ENCODE measurements at places on chromosomes 5 and 9.

- DNase-seq, result no peak
These were observed 80.0 kb upstream of the SAP30L start for GRCh38 chr5:154365823-154366222.

GRCh38 chr5:156402387-156402921 is 75.5 kb downstream of the SGCD start:
- no peak for DNase-seq

DNA sequence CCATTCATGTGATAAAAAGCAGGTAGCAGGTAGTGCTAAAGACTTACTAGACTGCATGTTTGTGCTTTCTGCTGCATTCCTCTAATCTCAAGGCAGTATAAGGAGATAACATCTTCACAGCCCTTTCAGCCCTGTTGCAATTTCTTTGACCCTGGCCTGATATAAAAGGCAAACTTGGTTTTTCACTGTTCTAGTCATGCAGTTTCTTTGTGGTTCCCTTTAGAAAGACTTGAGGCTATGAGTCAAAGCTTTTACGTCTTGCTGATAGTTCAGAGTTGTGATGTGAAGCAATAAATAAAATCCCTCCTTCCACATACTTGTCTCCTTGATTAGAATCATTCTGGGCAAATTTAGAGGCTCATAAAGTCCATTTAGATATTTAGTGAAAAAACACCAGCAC is 88.6 kb upstream of the CDKN2B start:
- DNase-seq, result no peak

DNA sequence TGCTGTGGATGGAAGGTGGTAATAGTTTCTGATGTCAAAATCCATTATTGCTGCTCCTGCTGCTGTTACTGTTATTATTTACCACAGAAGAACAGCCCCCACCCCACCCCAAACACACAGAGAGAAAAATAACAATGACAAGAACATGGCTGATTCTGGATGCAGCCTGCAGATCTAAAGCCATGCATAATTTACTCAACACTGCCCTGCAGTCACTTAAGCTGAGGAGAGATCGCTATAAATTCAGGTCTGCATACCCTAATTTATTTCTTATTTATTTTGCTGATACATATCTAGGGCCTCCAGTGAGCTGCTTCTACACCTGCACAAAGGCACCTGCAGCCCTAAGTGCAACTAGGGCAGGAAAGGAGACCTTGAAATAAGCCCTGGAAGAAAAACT is 132.0 kb downstream of the TRIM32 start:
- no peak for DNase-seq

DNA sequence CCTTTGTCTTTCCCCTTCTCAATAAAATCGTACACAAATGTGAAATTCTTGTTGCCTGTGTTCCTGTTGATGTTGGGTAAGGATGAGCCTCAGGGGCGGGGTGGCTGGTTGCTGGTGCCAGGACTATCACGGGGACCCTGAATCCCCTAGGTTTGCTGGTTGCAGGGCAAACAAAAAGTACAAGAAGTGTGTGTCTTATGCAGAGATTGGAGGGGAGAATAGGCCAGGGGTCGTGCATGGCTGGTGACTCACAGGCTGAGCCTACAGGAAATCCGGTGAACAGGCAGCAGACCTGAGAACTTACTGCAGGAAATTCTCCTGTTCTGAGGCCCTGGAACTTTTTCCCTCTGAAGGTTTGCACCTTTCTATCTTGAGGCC is 5.5 kb downstream of the ANXA2R start:
- DNase-seq, result peak; percentile 64

DNA sequence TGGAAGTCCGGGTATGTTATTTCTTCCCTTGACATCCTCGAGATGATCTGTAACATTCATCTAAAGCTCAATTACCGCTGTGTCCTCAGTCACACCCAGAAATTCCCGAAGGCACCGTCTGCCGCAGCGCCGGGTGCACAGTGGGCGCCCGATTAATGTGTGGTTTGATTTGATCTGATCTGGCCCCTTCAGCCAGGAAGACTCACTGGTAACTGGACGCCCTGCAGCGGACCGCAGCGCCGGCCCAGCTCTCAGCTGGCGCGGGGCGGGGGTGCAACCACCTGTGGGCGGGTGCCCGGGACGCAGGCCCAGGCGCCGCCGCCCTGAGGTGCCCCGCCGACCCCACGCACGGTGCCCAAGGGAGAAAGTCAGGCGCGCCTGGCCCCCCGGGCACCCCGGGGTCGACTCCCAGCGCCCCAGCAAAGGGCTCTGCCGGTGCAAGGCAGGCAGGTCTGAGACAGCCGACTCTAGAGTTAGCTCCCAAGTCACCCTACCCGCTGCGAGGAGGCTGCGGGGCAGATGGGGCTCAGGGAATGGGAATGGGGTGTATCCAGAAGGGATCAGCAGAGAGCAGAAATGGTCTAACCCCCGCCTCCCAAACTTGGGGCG is 1.7 kb downstream of the EPB41L4B start:
- no peak for DNase-seq

DNA sequence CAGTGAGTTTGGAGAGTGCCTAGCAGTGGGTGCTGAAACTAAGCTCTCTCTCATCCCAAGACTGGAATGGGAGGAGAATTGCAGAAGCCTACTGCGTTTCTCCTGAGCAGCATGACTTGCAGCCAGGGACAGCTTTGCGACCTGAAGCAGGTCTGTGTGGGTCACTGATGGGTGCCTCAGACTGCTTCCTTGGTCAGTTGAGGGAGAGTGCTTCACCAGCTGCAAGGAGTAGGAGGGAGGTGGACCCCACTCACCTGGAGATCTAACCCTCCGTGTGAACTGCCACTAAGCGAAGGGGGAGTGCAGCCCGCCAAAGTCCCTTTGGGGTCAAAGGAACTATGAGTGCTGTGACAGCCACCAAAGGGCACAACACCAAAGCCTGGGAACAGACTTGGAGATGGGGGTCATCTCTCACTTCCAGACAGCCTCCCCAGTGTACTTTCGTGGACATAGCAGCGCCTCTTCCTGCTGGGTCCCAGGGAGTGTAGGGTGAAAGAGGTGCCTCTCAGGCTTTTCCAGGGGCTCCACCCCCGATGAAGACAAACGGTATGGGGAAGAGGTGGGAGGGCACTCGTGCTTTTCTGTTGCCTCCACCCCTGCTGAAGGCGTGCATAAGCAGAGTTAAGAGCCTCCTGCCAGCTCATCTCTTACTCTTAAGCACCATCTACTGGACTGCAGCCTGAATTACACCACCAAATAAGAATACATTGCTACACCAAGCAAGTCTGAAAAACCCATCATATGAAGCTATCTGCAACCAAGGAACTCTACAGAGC is 34.3 kb upstream of the MACIR start:
- DNase-seq, result peak; percentile 81

- no peak for DNase-seq
These were observed 260.5 kb downstream of the COX7C start for GRCh38 chr5:86878250-86878649.

- DNase-seq, result no peak
These were observed 88.3 kb upstream of the CCDC112 start for GRCh38 chr5:115384587-115385375.

GRCh38 chr9:69090140-69090750 is 54.7 kb downstream of the FXN start:
- no peak for DNase-seq

DNA sequence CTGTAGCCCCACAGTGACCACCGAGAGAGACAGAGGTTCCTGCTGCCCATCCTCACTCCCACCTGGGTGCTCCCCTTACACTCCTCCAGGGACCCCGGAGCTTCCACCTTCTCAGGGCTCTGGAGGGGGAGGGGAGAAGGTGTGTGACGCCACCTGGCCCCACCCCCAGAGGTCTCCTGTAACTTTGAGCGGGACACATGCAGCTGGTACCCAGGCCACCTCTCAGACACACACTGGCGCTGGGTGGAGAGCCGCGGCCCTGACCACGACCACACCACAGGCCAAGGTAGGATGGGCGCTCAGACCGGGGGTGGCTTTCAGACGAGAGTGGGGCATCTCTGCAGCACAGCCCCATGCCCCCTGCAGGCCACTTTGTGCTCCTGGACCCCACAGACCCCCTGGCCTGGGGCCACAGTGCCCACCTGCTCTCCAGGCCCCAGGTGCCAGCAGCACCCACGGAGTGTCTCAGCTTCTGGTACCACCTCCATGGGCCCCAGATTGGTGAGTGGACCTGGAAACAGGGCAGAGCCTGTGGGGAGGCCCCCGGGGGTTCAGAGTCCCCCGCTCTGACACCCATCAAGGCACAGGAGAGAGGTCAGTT is 4.5 kb downstream of the MAMDC4 start:
- DNase-seq, result no peak

- no peak for DNase-seq
These were observed 12.0 kb upstream of the DAP start for GRCh38 chr5:10772901-10773585.

- no peak for DNase-seq
These were observed 484.9 kb downstream of the BNC2 start for GRCh38 chr9:16385590-16385989.

DNA sequence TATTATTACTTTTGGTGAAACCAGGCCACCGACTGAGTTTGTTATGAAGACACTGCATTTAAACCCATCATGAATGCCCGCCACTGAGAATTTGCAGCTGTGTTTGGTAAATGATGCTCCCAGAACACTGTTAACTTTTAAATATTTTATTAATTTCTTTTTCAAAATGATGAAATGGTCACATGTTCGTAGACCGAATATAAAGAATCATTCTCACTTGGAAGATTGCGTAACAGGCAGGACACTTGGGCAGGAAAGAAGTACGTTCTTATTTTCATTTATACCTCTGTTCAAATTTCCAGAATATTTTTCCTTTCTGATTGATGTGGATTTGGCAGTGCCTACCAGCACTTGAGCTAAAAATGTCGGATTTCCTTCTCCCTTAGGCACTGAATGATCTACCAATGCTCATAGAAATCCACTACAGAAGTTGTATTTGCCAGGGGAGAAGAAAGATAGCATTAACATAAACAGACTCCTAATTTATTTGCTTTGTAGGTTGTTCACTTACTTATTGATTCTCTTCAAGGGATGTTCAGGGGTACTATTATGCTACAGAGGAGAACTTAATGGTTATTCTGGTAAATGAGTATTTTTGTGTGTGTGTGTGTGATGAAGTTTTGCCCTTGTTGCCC is 13.8 kb downstream of the CYFIP2 start:
- no peak for DNase-seq

- DNase-seq, result no peak
These were observed 15.6 kb upstream of the DMXL1 start for GRCh38 chr5:119055294-119055693.

DNA sequence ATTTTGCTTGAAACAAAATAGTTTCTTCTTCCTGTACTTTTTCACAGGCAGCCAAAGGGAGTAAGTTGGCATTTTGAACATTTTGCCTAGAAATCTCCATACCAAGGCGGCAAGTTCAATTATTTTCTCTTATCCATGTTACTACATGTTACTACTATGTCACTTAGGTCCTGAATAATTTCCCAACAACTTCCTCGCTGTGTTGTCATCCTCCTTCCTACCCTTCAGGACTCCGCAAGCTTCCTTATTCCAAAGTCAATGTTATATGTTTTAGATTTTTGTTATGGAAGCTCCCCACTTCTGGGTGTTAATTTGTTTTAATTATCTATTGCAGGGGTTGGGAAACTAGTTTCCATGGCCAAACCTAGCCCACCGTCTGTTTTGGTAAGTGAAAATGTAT is 9.9 kb upstream of the B4GALT1 start:
- no peak for DNase-seq

DNA sequence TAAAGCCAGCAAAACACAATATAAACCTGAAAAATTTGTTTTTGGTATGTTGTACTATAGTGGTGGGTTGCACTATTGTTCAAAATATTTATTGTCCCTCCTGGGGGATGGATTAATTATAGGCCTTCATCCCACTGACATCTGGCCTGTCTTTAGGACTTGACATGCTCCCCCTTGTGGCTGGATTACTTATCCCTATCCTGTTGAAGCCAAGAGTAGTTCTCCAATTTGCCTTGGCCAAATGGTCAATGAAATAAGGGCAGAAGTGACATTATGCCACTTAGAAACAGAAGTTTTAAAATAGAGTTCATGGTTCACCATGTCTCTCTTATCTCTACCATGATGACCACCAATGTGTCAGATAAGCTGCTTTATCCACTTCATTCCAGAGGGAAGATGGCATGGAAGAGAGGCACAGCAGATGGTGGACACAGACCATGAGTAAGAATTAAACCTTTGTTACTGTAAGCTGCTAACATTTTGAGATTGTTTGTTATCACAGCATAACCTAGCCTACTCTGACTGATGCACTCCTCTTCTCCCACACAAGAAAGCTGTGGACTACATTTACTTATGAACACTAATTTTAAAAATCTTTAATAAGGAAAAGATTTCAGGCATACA is 29.2 kb upstream of the ARHGEF28 start:
- no peak for DNase-seq

GRCh38 chr9:136185596-136186366 is 19.1 kb downstream of the LHX3 start:
- no peak for DNase-seq

- no peak for DNase-seq
These were observed 11.9 kb downstream of the FBP2 start for GRCh38 chr9:94581728-94582127.

- DNase-seq, result no peak
These were observed 9.8 kb downstream of the UIMC1 start for GRCh38 chr5:176996780-176997179.

DNA sequence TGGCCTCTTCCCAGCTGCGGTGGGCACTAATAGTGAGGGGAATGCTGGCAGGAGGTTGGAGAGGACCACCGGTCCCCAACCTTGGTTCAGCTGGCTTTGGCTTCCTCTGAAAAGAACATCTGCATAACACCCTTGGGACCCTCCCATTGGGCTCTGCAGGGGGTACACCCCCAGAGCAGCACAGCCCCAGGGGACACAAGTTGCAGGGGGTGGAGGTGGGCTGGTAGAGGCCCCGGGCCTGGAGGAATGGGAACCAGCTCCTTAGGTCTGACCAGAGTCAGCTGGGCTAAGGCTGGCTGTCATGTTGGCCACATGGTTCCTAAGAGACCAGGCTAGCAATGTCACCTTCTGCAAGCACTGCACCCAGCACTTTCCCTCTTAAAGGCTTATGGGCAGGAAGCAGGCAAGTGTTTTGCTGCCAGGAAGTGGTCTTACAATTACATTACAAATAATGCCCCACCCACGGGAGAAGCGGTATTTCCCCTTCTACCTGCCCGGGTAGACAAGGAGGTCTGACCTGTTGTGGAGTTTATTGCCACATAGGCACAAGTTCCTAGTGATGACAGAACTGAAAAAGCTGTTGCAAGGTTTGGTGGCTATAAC is 18.1 kb downstream of the GCNT4 start:
- DNase-seq, result no peak

DNA sequence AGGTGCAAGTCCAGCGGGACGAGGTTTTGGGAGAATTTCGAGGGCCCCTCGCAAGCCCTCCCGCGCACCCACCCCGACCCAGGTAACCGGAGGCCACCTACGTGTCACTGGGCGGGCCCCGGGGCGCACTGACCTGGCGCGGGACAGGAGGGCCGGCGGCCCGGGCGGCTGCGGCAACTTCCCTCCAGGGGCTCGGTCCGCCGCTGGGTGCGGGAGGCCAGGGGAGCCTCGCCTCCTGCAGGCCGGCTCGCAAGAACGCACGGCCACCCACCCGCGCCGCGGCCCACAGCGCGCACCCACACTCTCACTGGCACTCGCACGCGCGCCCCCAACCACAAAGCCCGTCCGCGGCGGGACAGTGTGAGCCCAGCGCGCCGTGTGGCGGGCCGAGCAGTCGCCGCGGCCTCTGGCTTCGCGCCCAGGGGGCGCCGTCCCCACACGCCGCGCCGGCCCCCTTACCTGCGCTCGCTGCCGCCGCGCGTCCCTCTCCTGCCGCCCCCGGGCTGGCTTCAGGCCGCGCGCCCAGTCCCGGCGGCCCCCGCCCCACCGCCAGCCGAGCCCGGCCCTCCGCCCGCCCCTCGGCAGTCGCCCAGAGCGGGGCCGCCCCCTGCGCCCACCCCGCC is 451 bp downstream of the LPAR1 start:
- DNase-seq, result no peak

- DNase-seq, result no peak
These were observed 403 bp downstream of the KIF2A start for GRCh38 chr5:62306323-62306895.

Measured in bone marrow (tissue), 2 donors.